ENCODE measurements at places on chromosomes 13 and 19.

GRCh38 chr13:113566227-113566561, 18.4 kb upstream of the TFDP1 start:
- DNase-seq: no peak

DNA sequence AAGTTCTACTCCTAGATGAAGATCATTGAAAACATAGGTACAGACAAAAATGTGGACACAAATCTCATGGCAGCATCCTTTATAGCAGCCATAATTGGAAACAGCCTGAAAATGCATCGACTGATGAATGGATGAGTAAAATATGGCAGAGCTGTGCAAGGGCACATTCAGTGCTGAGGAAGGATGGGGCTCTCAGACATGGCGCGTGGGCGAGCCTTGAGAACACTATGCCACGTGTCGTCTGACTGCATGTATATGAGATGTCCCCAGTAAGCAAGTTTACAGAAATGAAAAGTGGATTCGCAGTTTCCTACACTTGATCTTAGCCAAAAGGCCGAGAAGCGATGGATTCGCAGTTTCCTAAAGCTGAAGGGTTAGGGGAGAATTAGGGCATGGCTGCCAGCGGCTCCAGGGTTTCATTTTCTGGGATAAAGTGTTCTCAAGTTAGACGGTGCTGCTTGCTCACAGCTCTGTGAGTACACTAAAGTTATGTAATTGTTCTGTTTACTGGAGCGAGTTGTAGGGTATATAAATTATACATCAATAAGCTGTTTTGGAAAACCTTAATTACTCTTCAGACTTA, 78.0 kb downstream of the RAB20 start:
- no peak for DNase-seq

GRCh38 chr19:40599331-40599901, 1.8 kb upstream of the LTBP4 start:
- no peak for DNase-seq

DNA sequence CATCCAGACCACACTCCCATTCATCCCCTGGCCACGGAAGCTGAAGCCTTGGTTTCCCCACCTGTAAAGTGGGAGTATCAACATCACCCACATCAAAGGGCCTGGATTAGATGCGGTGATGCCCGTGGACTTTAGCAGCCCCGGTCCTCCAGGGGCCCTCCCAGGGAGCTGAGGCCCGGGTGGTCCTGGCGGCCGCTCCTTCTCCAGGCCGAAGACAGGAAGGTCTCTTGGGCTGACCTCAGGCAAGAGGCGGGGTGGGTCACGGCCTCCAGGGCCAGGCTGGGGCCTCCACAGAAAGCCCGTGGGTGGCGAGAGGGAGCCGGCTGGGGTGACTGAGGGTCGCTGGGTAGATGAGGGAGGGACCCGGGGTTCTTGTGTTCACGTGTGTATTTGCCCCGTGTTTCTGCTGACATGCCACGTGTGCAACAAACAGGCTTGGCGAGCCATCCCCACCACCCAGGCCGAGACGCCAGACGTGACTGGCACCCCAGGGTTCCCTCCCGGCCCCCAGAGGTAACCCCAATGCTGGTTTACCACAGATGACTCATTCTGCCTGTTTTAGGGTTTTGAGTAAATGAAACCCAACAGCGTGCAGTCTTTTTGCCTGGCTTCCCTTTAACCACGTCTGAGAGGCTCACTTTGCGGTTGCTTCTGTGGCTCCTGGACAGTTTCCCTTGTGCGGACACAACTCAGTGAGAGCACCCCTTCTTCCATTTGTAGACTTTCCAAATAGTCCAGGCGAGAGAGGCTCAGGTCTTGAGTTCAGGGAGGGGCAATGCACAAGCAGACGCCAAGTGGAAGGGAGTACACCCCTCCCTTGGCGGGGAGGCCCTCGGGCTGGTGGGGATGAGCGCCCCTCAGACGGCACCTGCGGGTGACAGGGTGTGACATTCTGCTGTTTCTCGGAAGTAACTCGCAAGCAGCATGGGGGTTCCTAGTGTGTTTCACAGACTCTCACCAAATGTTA, 42.9 kb downstream of the C13orf46 start:
- no peak for DNase-seq

GRCh38 chr13:103250071-103250470, 183.9 kb upstream of the SLC10A2 start:
- DNase-seq: no peak

DNA sequence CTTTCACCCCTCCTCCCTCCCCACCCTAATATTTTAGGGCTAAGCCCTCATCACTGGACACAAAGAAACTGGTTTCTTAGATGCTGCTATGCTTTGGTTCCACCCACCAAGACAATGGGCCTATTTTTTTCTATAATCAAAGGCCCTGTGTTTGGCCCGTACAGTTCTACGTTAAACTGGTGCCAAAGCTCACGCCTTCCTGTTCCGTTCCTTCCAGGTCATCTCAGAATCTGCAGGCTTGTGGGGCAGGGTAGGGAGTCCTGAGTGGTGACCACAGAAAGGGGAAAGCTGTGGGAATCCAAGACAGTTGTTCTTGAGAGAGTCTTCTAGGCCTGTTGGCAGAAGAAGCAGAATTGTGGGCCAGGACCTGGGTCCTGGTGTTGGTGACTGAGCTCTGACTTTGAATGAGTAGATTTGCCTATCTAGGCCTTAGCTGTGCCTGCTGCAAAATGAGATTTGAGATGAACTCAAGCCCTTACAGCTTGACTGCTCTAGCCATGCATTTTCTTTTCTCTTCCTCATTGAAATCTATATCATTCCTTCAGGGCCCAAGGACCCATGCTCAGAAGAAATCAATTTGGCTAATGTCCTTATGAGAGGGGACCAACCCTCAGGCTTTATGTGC, 19.1 kb upstream of the CXCL17 start:
- DNase-seq: no peak

DNA sequence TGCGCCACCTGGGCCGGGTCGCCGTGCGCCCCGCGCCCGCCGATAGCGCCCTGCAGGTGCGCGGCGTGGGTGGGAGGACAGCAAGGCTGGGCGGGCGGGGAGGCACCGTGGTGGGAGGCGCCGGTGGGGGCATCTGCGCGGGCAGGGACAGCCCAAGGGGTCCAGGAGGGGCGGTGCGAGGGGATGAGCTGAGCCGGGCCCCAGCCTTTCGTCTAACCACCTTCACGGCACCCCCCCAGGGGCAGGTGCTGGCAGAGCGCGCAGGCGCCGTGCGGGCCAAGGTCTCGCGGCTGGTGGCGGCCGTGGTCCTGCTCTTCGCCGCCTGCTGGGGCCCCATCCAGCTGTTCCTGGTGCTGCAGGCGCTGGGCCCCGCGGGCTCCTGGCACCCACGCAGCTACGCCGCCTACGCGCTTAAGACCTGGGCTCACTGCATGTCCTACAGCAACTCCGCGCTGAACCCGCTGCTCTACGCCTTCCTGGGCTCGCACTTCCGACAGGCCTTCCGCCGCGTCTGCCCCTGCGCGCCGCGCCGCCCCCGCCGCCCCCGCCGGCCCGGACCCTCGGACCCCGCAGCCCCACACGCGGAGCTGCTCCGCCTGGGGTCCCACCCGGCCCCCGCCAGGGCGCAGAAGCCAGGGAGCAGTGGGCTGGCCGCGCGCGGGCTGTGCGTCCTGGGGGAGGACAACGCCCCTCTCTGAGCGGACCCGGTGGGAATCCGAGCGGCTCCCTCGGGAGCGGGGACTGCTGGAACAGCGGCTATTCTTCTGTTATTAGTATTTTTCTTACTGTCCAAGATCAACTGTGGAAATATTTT, 3.1 kb downstream of the KISS1R start:
- DNase-seq: peak; percentile 49

GRCh38 chr13:41054212-41054877, 7.0 kb upstream of the WBP4 start:
- peak; percentile 35 for DNase-seq

DNA sequence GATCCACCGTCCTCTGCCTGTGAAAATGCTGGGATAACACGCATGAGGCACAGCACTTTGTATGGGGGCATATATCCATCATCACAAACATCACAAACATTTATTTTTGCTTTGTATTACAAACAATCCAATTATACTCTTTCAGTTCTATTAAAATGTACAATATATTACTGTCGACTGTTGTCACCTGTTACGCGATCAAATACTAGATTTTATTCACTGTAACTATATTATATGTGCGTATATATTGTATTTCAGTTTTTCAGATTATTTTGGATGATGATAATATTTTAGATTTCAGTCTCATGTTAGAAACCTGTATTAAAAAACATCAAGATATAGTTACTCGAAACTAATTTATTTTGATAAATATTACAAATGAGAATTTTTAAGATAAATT, 998.3 kb downstream of the EFNB2 start:
- no peak for DNase-seq

DNA sequence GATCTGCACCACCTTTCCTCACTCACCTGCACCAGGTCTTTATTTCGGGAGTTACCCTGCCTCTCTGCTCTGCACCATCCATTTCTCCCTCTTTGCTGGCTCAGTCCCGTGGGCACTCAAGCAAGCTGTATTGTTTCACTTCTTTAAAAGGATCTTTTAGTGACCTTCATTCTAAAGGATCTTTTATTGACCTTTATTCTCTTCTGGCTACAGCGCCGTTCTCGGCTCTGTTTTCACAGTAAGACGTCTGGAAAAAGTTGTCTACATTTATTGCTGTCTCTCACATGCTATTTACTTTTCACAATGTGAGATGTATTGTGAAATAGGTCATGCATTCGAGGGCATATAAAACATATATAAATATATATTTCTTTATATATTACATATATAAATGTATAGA, 35.6 kb upstream of the ARGLU1 start:
- no peak for DNase-seq

GRCh38 chr13:107351305-107351704, 783.4 kb upstream of the ARGLU1 start:
- no peak for DNase-seq

DNA sequence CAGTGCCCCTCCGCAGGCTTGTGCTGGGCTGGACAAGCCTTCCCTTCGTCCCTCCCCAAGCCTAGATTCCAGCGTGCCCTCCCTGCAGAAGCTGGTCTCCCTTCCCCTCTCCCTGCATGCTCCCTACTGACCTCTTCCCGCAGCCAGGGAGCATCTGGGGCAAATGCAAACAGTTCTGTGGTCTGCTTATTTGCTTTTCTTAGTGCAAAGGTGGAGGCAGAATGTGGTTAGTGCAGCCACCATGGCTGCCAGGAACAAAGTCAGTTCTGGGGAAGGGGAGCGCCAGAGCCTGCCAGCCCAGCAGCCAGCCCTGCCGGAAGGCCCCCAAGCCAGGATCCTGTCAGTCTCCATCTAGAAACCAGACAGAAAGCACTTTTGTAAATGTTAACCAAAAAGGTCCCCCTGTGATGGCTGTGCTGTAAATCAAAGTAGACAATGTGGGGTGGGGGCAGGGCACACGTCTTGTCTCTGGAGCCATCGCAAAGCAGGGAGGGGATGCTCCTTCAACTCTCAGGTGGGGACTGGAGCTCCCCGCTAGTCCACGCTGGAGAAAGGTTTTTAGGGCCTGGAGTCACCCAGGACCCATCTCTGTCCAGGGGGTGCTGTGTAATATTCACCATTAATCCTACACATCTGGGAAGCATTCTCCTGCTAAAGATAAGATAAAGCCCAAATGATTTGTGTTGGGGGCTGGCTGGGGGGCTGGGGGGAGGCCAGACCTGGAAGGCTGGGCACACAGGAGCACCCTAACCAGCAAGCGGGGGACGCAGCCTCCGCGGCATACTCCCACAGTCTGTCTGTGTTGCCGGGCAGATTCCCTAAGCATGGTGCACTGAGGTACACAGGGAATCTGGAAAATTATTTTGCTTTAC, 30.9 kb downstream of the SERP2 start:
- DNase-seq: no peak

DNA sequence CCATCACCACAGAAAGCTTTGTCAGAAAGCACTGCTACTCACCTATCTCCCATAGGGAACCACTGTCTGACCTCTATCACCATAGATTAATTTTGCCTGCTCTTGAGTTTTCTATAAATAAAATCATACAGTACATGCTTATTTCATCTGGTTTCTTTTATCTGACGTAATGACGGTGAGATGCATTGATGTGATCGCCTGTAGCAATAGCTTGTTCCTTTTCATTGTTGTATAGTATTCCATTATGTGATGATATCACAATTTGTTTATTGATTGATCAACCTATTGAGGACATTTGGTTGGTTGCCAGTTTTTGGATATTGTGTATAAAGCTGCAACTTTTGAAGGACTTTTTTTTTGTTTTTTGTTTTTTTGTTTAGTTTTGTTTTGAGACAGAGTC, 51.9 kb upstream of the ADGRE1 start:
- no peak for DNase-seq

GRCh38 chr13:20991741-20992520, 69.5 kb downstream of the LATS2 start:
- DNase-seq: no peak

- no peak for DNase-seq
Measured at GRCh38 chr13:49625392-49626079, 2.8 kb upstream of the ARL11 start.

GRCh38 chr19:21084343-21084742, 2.3 kb downstream of the ZNF714 start:
- DNase-seq: no peak

Measured in activated T-cell treated with anti-CD3 and anti-CD28 coated beads for 4 hours (primary cell).